ENCODE measurements at places on chromosomes 16 and 17. TPM values are rescaled to one million over a fixed set of nuclear protein-coding genes. Genes with fewer than 3 reads are reported as not detected.

DNA sequence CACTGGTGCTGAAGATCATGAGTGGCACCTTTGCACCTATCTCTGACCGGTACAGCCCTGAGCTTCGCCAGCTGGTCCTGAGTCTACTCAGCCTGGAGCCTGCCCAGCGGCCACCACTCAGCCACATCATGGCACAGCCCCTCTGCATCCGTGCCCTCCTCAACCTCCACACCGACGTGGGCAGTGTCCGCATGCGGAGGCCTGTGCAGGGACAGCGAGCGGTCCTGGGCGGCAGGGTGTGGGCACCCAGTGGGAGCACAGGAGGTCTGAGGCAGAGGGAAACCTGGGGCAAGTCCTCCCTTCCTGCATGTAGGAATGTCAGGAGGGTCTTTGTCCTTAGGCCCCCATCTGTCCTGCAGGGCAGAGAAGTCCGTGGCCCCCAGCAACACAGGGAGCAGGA, 6.5 kb upstream of the TRAF4 start:
- no peak for DNase-seq

DNA sequence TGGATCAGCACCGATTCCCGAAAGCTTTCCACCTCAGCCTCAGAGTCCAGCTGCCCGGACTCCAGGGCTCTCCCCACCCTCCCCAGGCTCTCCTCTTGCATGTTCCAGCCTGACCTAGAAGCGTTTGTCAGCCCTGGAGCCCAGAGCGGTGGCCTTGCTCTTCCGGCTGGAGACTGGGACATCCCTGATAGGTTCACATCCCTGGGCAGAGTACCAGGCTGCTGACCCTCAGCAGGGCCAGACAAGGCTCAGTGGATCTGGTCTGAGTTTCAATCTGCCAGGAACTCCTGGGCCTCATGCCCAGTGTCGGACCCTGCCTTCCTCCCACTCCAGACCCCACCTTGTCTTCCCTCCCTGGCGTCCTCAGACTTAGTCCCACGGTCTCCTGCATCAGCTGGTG, 15.0 kb downstream of the CD300LG start:
- DNase-seq, result no peak

DNA sequence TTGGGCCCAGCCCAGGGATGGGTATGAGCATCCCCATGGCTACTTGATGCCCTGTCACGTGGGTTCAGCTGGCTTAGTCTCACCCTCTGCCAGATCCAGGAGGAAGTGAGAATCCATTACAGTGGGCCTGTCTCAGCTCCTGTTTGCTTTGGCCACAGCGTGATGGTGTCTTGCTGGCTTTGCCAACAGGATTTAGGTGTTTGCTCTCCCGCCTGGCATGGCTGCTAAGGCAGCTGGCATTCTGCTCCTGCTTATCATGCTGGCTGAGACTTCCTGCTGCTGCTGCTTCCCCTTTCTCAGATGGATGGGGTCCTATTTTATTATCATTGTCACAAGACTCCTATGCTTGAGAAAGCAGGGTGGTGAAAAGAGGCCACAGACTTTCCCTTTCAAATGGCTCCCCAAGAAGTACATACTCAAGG, 28.3 kb upstream of the HOXB13 start:
- DNase-seq, result no peak

The RUNDC3A gene
- not detected for total RNA-seq

The CA5A gene
- total RNA-seq, result not detected

The OR1F1 gene
- total RNA-seq, result not detected

Measured in fibroblast of the aortic adventitia (primary cell).